ENCODE measurements at places on chromosomes 4 and X. TPM values are rescaled to one million over a fixed set of nuclear protein-coding genes. Genes with fewer than 3 reads are reported as not detected.

- no peak overlapping the region for H3K4me3 ChIP-seq
- peak; percentile 39 for DNase-seq
- H3K27ac ChIP-seq = peak overlapping the region; percentile 42
- H3K36me3 ChIP-seq = no peaks in the 10 kb centered on the region
- no peaks in the 10 kb centered on the region for H3K4me1 ChIP-seq
Measured at GRCh38 chrX:10598540-10598939, 21.8 kb downstream of the MID1 start.

The APLN gene
- total RNA-seq = 10.4 TPM

DNA sequence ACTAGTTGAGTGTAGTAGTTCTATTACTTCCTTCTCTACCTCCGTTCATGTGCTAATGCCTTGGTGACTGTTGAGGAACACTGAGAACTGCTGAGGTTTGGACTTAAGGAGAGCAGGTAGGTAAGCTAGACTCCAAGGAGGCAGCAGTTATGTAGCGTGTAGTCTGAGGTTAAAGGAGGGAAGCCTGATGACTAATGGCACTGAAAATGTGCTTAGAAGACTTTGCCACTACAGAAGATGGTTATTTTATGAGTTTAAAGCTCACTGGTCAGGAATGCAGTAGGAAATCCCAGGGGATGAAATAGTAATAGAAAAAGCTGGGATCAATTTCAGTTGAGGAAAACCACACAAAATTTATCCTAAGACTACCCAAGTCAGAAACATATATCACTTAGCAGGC is 1077.3 kb downstream of the RAPGEF2 start:
- H3K27ac ChIP-seq = no peak overlapping the region
- H3K27me3 ChIP-seq = no peaks in the 10 kb centered on the region
- no peaks in the 10 kb centered on the region for H3K4me1 ChIP-seq
- H3K4me3 ChIP-seq = no peak overlapping the region
- no peak for DNase-seq

DNA sequence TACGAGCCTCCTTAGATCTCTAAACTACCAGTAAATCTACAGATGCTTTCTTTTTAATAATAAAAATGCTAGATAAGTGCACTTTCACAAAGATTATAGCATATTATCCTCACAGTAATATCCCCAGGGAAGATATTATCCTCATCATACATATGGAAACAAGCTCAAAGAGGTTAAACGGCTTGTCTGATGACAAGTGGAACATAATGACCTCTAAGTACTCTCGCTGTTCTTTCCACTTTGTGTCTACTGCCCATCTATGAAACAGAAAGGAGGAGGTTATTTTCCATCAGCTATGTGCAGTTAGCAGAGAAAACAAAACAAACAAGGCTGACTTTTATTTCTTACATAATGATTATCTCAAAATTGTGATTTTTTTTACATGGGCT is 42.8 kb upstream of the PRDM8 start:
- no peaks in the 10 kb centered on the region for H3K36me3 ChIP-seq
- no peaks in the 10 kb centered on the region for H3K4me1 ChIP-seq
- H3K27ac ChIP-seq = no peak overlapping the region
- H3K4me3 ChIP-seq = no peak overlapping the region
- no peaks in the 10 kb centered on the region for H3K27me3 ChIP-seq

- no peak for DNase-seq
- H3K27ac ChIP-seq = no peak overlapping the region
- H3K4me3 ChIP-seq = no peak overlapping the region
- H3K36me3 ChIP-seq = no peaks in the 10 kb centered on the region
- H3K4me1 ChIP-seq = no peaks in the 10 kb centered on the region
Measured at GRCh38 chr4:45423896-45424295, 697.5 kb upstream of the GNPDA2 start.

GRCh38 chr4:100651499-100652175 is 133.8 kb upstream of the EMCN start:
- no peak overlapping the region for H3K27ac ChIP-seq
- H3K4me1 ChIP-seq = peaks cover 13% of the 10 kb centered on the region
- no peaks in the 10 kb centered on the region for H3K36me3 ChIP-seq
- no peaks in the 10 kb centered on the region for H3K27me3 ChIP-seq
- H3K4me3 ChIP-seq = no peak overlapping the region

The GPM6B gene
- total RNA-seq = 5.3 TPM
